ENCODE measurements at places on chromosomes 12 and 14.

DNA sequence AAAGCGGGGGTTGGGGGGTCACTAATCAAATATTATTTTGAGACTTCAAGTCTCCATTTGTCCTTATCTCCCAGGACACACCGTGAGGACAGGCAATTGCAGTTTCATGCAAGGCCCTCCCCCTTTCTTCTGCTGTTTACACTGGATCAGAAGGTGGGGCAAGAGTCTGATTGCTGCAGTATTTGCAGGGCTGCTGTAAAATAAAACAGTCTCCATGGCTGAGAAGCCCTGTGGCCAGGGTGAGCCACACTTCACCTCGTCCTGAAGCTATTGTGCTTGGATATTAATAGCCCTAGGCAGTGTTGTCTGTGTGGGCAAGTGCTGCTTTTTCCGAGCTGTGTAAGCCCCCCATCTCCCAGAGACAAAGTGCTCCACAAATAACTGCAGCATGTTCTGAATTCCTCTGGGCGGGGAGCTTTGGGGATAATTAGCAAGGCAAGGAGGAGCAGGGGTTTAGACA, 187.4 kb upstream of the NTF3 start:
- no peak for DNase-seq

DNA sequence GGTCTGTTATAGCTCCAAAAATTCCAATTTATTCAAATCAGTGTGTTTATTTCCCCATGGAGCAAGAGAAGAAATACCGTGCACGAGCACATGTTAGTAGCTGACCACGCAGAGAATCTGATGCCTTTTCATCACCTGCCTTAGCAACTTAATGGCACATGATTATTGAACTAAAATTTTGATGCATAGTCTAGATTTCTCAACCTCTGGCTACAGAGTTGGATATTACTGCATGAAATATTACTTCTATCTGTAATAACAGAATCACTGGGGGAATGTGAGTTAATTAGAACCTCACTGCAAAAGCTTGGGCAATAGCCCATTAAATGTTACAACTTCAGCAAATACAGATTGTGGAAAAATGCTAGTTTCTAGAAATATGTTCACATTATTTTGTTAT, 335.8 kb downstream of the FLRT2 start:
- no peak for DNase-seq

DNA sequence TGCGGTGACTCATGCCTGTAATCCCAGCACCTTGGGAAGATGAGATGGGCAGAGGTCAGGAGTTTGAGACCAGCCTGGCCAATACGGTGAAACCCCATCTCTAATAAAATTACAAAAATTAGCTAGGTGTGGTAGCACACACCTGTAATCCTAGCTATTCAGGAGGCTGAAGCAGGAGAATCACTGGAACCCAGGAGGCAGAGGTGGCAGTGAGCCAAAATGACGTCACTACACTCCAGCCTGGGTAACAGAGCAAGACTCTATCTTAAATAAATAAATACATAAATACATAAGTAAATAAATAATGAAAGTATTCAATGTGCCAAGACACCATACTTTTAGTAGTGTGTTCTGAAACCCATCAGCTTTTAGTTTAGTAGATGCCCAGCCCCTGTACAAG, 308.1 kb upstream of the FLRT2 start:
- DNase-seq, result no peak

GRCh38 chr12:2095878-2096277, 43.1 kb downstream of the CACNA1C start:
- DNase-seq, result no peak

DNA sequence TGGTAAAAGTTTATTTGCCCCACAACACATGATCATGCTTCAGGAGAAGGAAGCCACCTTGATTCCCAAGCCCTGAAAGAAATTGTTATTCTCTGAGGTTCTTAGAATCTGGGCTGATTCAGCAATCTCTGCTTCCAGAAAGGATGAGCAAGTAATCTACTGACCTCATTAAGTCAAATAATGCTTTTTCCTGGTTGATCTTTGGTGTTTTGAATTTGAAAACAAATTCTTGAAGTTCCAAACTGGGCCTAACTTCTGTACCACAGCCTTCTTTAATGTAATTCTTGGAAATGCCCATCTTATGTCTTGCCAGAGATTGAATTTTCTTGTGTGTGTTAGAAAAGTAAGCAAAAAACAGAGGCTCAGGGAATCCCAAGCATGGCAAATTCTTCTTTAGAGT, 319.2 kb upstream of the DDHD1 start:
- DNase-seq, result no peak

DNA sequence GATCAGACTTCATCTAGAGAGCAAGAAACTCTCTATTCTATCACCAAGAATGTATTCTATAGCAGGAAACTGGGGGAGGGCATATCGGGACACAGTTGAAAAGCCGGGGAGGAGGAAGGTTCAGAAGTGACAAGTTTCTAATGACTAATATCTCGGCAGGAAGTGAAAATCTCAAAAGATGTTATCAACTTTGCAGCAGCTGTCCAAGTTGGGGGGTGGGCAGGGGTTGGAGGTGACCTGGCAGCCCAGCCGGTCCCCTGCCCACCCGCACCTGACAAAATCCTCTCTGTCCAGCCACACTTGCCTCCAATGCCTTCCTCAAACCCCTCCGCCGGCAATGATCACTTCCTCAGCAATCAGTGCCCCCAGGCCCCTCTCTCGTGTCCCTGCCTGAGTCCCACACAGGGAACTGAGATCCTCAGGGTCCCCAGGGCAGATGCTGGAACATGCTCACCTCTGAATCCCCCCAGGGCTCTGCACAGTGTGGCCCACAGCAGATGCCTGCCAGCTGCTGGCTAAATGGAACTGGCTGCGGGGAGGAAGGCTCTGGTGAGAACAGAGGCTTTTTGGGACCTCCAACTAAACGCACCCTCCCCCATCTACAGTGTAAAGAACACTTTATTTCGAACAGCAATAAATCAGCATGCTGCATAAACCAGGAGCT, 43.9 kb downstream of the CCDC88C start:
- DNase-seq, result no peak

GRCh38 chr14:103385929-103386712, 906 bp downstream of the MARK3 start:
- DNase-seq, result peak; percentile 35

DNA sequence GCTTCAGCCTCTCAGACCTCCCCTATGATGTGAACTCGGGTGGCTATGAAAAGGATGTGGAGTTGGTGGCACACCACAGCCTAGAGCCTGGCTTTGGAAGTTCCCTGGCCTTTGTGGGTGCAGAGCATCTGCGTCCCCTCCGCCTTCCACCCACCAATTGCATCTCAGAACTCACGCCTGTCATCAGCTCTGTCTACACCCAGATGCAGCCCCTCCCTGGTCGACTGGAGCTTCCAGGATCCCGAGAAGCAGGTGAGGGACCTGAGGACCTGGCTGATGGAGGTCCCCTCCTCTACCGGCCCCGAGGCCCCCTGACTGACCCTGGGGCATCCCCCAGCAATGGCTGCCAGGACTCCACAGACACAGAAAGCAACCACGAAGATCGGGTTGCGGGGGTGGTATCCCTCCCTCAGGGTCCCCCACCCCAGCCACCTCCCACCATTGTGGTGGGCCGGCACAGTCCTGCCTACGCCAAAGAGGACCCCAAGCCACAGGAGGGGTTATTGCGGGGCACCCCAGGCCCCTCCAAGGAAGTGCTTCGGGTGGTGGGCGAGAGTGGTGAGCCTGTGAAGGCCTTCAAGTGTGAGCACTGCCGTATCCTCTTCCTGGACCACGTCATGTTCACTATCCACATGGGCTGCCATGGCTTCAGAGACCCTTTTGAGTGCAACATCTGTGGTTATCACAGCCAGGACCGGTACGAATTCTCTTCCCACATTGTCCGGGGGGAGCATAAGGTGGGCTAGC, 7.0 kb upstream of the RPS26 start:
- DNase-seq, result no peak

DNA sequence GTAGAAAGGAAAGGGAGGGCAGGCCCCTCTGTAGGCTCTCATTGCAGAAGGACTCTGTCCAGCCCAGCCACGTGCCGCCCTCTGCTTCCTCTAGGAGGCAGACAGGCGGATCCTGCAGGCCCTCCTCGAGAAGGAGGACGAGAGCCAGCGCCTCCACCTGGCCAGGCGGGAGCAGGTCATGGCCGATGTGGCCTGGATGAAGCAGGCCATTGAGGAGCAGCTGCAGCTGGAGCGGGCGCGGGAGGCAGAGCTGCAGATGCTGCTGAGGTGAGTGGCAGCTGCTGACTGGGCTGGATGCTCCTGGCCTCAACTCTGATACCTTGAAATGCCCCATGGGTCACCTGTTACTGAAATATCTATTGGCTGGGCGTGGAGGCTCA, 10.9 kb downstream of the TCHP start:
- no peak for DNase-seq

- no peak for DNase-seq
Measured at GRCh38 chr12:3836641-3837040, 36.6 kb downstream of the PARP11 start.

DNA sequence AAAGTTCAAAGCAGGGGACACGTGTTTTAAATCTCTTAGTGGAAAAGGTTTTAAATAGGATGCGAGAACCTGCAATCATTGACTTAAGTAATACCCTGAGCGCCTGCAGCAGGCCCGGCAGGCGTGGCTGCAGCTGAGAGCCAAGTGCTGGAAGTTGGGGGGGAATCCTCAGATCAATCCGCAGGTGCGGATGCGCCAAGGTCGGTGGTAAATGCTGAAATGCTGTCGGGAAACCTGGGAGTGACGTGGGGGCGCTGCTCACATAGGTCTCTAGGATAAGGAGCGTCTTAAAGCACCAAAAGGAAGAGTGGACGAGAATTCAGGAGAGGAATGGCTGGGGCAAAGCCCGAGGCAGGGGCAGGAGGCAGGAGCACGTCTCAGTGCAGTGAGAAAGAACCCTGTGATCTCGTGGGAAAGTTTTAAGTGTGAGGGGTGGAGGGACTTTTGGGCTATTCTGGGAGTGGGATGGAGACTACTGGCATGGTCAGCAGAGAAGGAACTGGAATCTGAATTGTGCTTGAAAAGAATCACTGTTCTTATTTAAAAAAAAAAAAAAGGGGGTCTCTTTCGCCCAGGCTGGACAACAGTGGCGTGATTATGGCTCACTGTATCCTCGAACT, 883 bp upstream of the CDCA4 start:
- peak; percentile 61 for DNase-seq

GRCh38 chr12:110670161-110670701, 18.7 kb downstream of the HVCN1 start:
- DNase-seq, result no peak

- DNase-seq, result no peak
Measured at GRCh38 chr12:62709311-62709710, 225.6 kb downstream of the PPM1H start.

Measured in KG1 (cell line).